Activated T-helper 2 cell treated with anti-CD3 and anti-CD28 coated beads, Interferon-gamma antibody, Interleukin-2, Interleukin-4, amounts not matched to agents 10 μg/mL and 5 μg/mL and 100 μg/mL, durations not matched to agents 14 hours and 24 hours and 36 hours (primary cell): ENCODE measurements at places on chromosomes 1 and 21. TPM values are rescaled to one million over a fixed set of nuclear protein-coding genes. Genes with fewer than 3 reads are reported as not detected.

Gene PEAR1
- total RNA-seq: 0.55 and 0.80 TPM in 2 replicates

Gene COL6A2
- total RNA-seq: 2.2 TPM in 2 replicates

Gene FHAD1
- total RNA-seq: not detected in 2 replicates

Gene RGS7
- total RNA-seq: not detected in 2 replicates

Gene ISG15
- total RNA-seq: 31.9 and 33.8 TPM in 2 replicates

Gene AMY1A
- total RNA-seq: not detected in 2 replicates

Gene KIRREL1
- not detected in 2 replicates for total RNA-seq

Gene TPTE
- total RNA-seq: not detected in 2 replicates

Gene NLRP3
- 0.09 and 0.30 TPM in 2 replicates for total RNA-seq

Gene HTR6
- not detected in 2 replicates for total RNA-seq

Gene YBEY
- 14.4 and 15.3 TPM in 2 replicates for total RNA-seq

Gene MEGF6
- 1.7 and 1.9 TPM in 2 replicates for total RNA-seq

DNA sequence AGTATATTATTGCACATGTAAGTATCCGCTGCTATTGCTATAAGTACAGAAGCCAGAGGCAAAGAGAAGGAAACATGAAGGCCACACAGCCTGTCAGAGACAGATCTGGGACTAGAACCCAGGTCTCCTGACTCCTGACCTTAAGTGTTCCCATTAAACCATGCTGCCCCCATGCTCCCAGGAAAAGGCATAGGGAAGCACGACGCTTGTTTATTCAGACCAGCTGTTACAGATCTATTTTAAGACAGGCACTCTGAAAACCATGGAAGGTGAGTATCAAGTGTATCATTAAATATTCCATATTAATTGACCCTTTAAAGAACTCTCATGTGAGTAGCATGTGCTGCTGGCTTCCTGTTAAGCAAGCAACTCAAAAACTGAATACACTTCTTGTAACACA lies 11.4 kb downstream of the VAV3 start:
- peaks cover 22% of the 10 kb centered on the region for H3K4me1 ChIP-seq
- H3K27ac ChIP-seq: no peak overlapping the region
- no peaks in the 10 kb centered on the region for H3K36me3 ChIP-seq
- no peak for DNase-seq
- no peak overlapping the region for H3K4me3 ChIP-seq

- no peak overlapping the region for H3K4me3 ChIP-seq
- no peaks in the 10 kb centered on the region for H3K36me3 ChIP-seq
- no peak overlapping the region for H3K27ac ChIP-seq
- H3K4me1 ChIP-seq: no peaks in the 10 kb centered on the region
Measured at GRCh38 chr1:18794561-18794960, 64.9 kb downstream of the TAS1R2 start.

DNA sequence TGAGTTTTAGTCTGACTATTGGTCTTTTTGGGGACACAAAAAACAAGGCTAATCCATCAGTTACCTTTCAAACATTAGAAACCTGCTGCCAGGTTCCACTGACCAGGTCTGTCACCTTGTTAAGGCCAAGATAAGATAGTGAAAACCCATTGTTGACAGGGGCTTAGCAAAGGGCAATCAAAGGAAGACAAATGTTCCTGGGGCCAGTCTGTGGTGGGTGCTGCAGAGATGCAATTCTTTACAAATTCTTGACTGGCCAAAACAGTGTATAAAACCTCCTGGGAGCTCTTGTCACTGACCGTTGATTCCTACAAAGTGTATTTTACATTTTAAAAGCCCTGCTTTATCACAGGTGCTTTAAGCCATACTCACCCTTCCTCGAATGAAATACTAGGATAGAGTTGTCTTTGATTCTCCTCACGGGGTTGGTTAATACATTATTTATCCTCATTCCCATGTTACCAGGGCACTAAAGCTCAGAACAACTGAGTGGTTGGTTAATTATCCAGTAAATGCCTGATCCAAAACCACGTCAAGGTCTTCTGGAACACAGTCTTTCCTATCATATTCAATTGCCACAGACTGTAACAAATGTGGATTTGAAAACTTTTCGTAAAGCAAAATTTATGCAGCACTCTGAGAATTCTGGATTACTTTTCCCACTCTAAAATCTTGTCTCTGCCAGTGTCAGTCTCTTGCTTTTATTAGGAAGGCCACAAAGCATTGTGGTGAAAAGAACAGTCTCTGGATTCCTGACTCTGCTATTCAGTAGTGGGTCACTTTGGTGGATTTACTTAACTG lies 77.2 kb downstream of the NRIP1 start:
- no peak overlapping the region for H3K27ac ChIP-seq
- H3K4me1 ChIP-seq: peaks cover 5% of the 10 kb centered on the region
- H3K36me3 ChIP-seq: peaks cover 4% of the 10 kb centered on the region
- no peaks in the 10 kb centered on the region for H3K27me3 ChIP-seq
- no peak overlapping the region for H3K4me3 ChIP-seq

- H3K36me3 ChIP-seq: peaks cover 1% of the 10 kb centered on the region
- H3K27ac ChIP-seq: no peak overlapping the region
- H3K27me3 ChIP-seq: no peaks in the 10 kb centered on the region
- no peak for DNase-seq
- peaks cover 7% of the 10 kb centered on the region for H3K4me1 ChIP-seq
Measured at GRCh38 chr1:233090746-233091494, 140.5 kb downstream of the NTPCR start.

DNA sequence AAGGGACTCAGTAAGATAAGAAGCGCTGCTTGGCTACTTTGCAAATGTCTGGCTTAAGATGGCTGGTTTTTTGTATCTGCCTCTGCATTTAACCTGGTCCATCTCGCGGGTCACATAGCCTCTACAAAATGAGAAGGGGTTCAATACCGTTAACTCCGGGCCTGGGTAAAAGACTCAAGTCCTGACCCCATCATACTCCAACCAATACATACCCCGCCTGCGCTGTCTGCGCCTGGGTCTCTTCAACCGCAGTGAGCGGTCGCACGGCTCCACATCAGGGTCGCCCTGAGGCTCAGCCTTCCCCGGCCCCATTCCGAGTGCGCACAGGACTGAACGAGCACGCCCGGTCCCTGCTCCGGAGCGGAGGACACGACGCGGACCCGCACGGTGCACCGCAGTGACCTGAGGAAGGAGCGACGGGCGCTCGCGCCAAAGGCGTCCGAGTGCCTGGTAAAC lies 558 bp upstream of the PGD start:
- H3K4me1 ChIP-seq: peaks cover 24% of the 10 kb centered on the region
- peaks cover 34% of the 10 kb centered on the region for H3K36me3 ChIP-seq
- H3K27me3 ChIP-seq: no peaks in the 10 kb centered on the region
- H3K27ac ChIP-seq: peak overlapping the region; percentile 65
- H3K4me3 ChIP-seq: peak overlapping the region; percentile 84

DNA sequence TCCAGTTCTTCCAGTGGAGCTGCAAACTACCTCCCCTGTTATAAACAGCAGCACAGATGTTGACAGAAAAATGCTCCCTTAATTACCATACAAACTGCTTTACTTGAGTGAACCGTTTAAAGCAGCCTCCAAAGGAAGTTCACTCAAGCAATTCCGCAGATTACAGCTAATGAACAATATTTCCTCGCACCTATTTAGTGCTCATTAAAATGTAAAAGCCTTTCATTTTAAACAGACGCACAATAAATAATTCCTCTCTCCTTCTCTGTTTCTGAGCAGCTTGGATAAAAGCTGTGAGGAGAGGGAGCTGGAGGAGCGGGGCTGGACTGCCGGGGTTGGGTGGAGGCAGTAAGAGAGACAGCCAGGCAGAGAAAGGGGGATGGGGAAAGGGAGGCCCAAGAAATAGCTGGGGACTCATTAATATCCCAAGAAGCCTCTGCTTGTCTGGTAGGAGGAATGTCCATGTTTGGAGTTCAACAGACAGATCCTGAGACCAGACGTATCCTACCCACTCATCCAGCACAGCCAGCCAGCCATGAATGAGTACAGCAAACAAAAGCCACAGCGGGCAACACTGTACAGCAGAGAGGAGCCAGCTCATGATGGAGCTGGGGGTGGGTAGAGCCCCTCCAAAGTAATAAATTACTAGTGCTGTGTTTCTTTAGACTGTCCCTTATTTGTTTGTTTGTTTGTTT lies 227.7 kb downstream of the GPATCH2 start:
- H3K27me3 ChIP-seq: no peaks in the 10 kb centered on the region
- H3K4me1 ChIP-seq: no peaks in the 10 kb centered on the region
- no peak overlapping the region for H3K4me3 ChIP-seq
- H3K27ac ChIP-seq: no peak overlapping the region

- H3K4me1 ChIP-seq: no peaks in the 10 kb centered on the region
- H3K4me3 ChIP-seq: no peak overlapping the region
- no peak for DNase-seq
- H3K36me3 ChIP-seq: no peaks in the 10 kb centered on the region
- H3K27me3 ChIP-seq: no peaks in the 10 kb centered on the region
Measured at GRCh38 chr1:60672449-60672848, 409.9 kb upstream of the NFIA start.

DNA sequence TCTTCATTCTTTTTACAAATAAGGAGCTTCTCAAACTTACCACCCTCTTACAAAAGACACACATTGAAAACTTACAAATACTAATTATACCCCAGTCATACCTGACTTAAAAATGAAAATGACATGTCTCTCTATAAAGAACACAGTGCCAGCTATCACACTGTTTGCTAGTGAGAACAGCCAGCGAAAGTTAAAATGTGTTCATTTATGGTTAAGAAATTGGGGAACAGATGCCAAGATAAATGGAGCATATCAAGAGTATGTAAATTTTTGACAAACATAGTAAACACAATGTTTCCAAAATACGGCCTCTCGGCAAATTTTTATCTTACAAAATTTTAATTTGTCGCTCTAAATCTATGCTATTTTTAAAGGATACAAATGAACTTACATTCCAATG lies 1422.9 kb downstream of the KCNT2 start:
- H3K27ac ChIP-seq: no peak overlapping the region
- no peak overlapping the region for H3K4me3 ChIP-seq
- H3K27me3 ChIP-seq: peaks cover 2% of the 10 kb centered on the region
- DNase-seq: no peak
- H3K4me1 ChIP-seq: no peaks in the 10 kb centered on the region
- H3K36me3 ChIP-seq: no peaks in the 10 kb centered on the region

DNA sequence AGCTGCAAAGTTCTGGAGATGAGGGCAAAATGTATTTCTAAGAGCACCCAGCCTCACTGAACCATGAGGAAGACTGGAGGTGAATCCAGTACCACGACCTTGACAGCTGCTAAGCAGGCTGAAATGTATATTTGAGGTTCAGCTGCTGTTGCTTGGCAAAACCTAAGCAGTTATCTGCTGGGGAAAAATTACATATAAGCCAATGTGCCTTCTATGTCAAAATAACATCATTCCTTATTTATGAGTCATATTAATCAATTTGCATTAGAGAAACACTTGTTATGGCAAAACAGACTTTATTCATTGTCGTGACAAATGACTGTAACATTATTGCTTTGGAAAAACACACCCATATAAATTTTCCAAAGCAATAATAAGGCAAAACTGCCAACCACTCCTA lies 560.5 kb upstream of the NR5A2 start:
- no peak for DNase-seq
- H3K4me1 ChIP-seq: no peaks in the 10 kb centered on the region
- no peak overlapping the region for H3K27ac ChIP-seq
- H3K4me3 ChIP-seq: no peak overlapping the region

- H3K27ac ChIP-seq: no peak overlapping the region
- H3K4me1 ChIP-seq: peaks cover 24% of the 10 kb centered on the region
- peaks cover 10% of the 10 kb centered on the region for H3K27me3 ChIP-seq
Measured at GRCh38 chr1:108553905-108554304, 6.0 kb upstream of the EEIG2 start.

GRCh38 chr1:230261928-230262650 lies 164.0 kb downstream of the PGBD5 start:
- DNase-seq: no peak
- peaks cover 59% of the 10 kb centered on the region for H3K36me3 ChIP-seq
- H3K27ac ChIP-seq: no peak overlapping the region
- H3K4me1 ChIP-seq: no peaks in the 10 kb centered on the region
- no peak overlapping the region for H3K4me3 ChIP-seq

GRCh38 chr1:30321246-30321910 lies 402.0 kb downstream of the MATN1 start:
- H3K4me3 ChIP-seq: no peak overlapping the region
- no peaks in the 10 kb centered on the region for H3K27me3 ChIP-seq
- H3K36me3 ChIP-seq: no peaks in the 10 kb centered on the region
- no peak for DNase-seq
- H3K27ac ChIP-seq: no peak overlapping the region
- H3K4me1 ChIP-seq: no peaks in the 10 kb centered on the region

DNA sequence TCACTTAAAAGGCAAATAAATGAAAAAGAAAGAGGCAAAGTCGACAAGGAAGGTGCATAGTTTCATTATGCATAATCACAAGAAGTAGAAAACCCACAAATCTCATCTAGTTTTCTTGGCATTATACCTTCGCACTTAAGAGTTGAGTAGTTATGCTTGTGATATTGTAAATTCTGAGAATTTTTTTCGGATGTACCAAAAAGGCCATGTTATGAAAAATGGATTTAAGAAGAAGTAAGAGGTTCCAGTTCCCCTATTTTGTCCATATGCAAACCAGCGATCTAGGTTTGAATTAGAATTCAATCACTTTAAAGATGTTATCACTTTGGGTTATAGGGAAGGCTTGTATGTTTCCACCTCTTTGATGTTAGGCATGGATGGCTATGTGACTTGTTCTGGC lies 7.9 kb upstream of the ERICH3 start:
- no peak for DNase-seq
- H3K36me3 ChIP-seq: no peaks in the 10 kb centered on the region
- H3K27ac ChIP-seq: no peak overlapping the region
- no peak overlapping the region for H3K4me3 ChIP-seq
- peaks cover 12% of the 10 kb centered on the region for H3K27me3 ChIP-seq
- H3K4me1 ChIP-seq: peaks cover 5% of the 10 kb centered on the region

GRCh38 chr1:151511636-151512215 lies 539 bp downstream of the CGN start:
- peak overlapping the region; percentile 68 for H3K4me3 ChIP-seq
- peaks cover 25% of the 10 kb centered on the region for H3K27me3 ChIP-seq
- H3K36me3 ChIP-seq: no peaks in the 10 kb centered on the region
- peaks cover 20% of the 10 kb centered on the region for H3K4me1 ChIP-seq
- no peak overlapping the region for H3K27ac ChIP-seq

GRCh38 chr1:100683448-100684349 lies 35.8 kb upstream of the VCAM1 start:
- DNase-seq: no peak
- no peaks in the 10 kb centered on the region for H3K4me1 ChIP-seq
- no peaks in the 10 kb centered on the region for H3K27me3 ChIP-seq

- peaks cover 50% of the 10 kb centered on the region for H3K36me3 ChIP-seq
- no peaks in the 10 kb centered on the region for H3K27me3 ChIP-seq
- no peak overlapping the region for H3K27ac ChIP-seq
- no peak overlapping the region for H3K4me3 ChIP-seq
- peaks cover under 1% of the 10 kb centered on the region for H3K4me1 ChIP-seq
Measured at GRCh38 chr21:29326914-29327554, 28.3 kb downstream of the BACH1 start.

DNA sequence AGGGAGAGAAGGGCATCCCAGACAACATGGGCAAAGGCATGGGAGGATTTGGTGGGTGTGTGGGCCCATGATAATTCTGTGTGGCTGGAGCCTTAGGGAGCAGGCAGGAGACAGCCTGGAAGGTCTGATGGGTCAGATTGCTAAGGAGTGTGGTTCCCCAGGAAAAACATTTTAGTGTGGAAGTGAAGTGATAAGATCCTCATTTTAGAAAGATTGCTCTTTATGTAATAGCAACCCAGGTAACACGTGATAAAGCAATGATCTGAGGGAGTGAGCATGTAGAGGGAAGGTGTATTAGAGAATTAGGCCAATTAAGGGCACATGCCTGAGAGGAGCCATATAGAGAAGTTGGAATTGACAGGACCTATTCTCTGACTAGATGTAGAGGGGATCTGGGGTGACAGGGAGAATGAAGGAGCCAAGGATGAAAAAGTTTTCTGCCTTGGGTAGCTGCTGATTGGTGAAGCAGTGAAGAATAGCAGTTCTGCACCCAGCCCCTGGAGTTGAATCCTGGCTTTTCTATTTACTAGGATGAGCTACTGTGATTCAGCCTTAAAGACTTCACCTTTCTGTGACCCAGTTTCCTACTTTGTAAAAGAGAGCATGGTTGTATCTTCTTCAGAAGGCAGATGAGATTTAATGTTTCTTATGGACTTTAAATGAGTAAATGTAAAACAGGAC lies 18.7 kb upstream of the SLAMF6 start:
- DNase-seq: no peak
- H3K4me3 ChIP-seq: no peak overlapping the region
- peaks cover 42% of the 10 kb centered on the region for H3K4me1 ChIP-seq
